ENCODE measurements at places on chromosomes 4 and X.

DNA sequence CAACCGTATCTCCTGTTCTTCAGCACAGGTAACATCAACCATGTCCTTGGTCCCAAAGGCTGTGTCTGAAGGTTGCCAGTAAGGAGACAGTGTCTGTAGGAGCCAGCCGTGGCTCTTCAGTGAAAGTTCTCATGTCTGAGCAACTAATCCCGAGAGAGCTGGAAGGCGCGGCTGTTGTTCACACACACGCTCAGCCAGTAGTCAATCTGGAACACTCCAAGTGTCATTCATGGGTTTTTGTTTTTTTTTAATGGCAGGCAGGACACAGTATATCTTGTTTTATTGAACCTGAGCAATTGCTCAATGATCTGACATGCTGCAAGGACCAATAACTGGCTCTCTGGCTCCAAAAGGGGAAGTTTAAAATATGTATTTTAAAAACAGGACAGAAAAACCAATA, 48.4 kb upstream of the MAP3K15 start:
- DNase-seq: no peak

DNA sequence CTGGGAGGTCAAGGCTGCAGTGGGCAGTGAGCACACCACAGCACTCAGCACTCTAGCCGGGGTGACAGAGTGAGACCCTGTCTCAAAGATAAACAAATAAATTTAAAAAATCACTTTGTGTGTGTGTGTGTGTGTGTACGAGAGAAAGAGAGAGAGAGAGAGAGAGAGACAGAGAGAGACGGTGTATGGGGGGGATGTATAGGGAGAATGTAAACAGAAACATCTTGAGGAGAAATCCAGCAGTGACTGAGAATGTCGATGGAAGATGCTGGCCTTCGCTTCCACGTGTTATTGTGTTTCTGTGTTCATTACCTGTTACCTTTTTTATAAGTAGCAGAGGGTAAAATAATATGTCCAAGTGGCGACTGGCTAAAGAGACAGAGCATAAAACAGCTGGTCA, 23.6 kb upstream of the RBPJ start:
- no peak for DNase-seq

DNA sequence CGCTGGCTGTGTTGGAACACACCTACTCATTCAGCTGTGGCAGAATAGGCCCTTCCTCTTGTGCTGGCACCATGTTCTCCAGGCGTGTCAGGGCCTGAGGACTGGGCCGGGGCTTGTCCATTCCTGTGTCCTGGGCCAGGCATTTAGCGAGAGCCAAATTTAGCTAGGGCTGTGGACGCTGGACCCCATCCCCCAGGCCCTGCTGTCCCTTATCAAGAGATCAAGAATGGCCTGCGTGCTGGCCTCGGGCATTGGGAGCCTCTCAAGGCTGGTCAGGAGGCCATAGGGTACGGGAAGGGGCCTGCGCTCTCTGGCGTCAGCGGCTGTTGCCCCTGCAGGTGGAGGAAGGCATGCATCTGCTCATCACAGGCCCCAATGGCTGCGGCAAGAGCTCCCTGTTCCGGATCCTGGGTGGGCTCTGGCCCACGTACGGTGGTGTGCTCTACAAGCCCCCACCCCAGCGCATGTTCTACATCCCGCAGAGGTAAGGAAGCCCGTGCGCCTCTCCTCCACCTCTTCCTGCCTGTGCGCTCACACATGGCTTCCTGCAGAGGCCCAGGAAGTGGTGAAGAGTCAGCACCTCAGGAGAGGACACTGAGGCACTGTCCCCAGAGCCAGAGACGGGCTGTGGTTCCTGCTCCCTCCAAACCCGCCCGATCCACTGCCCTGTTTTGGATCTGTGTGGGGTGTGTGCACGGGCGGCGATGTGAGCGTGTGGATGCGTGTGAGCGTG, 15.3 kb downstream of the ABCD1 start:
- DNase-seq: no peak

- DNase-seq: no peak
These were observed 37.6 kb downstream of the TNIP3 start for GRCh38 chr4:121126449-121127006.

- DNase-seq: no peak
These were observed 627.1 kb upstream of the AADAT start for GRCh38 chr4:170716868-170717267.

DNA sequence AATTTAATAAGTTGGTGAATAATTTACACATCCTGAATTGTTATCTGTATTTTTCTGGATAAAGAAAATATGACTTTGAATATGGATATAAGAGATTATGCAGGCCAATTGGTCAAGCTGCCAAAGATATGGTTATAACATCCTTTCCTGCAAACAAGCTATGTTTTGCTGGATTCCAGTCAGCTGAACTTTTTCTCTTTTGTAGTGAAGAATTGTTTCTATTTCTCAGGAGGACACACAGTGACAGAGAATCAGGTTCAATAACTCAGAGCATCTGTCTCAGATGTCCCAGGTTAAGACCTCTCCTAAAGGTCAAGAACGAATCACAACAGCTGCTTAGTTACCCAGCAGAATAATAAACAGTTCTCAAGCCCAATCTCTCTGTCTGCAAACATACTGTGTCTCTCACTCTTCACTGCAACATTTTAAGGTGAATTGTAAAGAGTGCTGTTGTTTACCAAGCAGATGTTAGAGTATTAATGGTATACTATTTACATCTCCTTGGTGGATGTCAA, 189.5 kb upstream of the ANKRD50 start:
- no peak for DNase-seq

- DNase-seq: no peak
These were observed 116.4 kb downstream of the RAP1GDS1 start for GRCh38 chr4:98377559-98377958.

- DNase-seq: no peak
These were observed 57.3 kb upstream of the BCOR start for GRCh38 chrX:40154853-40155588.

- no peak for DNase-seq
These were observed 87.3 kb downstream of the PRSS12 start for GRCh38 chr4:118265312-118266144.

GRCh38 chr4:83828601-83829000, 292.7 kb downstream of the GPAT3 start:
- no peak for DNase-seq

GRCh38 chrX:43974100-43974475, 898 bp upstream of the NDP start:
- no peak for DNase-seq

GRCh38 chr4:17877661-17878060, 66.9 kb downstream of the NCAPG start:
- DNase-seq: no peak

GRCh38 chrX:314781-315595, 3.6 kb downstream of the GTPBP6 start:
- no peak for DNase-seq

Data from stimulated activated CD4-positive, alpha-beta T cell treated with anti-CD3 and anti-CD28 coated beads, Interleukin-4, amount 100 ng/mL, for 48 hours (primary cell).